ENCODE measurements at places on chromosomes 2 and 18. TPM values are rescaled to one million over a fixed set of nuclear protein-coding genes. Genes with fewer than 3 reads are reported as not detected.
A peak's percentile ranks its signal among the peaks of the same experiment; 100 is the strongest.

DNA sequence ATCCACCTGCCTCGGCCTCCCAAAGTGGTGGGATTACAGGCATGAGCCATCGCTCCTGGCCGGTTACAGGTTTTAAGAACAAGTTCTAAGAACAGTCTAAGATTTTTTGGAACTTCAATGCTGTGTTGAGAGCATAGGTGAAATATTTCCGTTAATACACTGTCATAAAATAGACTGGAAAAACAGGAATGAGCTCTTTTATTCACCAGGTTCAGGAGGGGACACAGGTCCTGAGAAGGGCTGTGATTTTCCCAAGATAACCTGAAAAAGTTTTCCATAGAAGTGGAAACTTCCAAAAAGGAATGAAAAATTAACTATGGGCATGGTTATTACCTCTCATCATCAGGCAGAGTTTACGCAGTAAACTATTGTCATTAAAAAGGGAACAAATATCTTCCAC lies 97.6 kb upstream of the TMEM178A start:
- DNase-seq, result peak; percentile 56

DNA sequence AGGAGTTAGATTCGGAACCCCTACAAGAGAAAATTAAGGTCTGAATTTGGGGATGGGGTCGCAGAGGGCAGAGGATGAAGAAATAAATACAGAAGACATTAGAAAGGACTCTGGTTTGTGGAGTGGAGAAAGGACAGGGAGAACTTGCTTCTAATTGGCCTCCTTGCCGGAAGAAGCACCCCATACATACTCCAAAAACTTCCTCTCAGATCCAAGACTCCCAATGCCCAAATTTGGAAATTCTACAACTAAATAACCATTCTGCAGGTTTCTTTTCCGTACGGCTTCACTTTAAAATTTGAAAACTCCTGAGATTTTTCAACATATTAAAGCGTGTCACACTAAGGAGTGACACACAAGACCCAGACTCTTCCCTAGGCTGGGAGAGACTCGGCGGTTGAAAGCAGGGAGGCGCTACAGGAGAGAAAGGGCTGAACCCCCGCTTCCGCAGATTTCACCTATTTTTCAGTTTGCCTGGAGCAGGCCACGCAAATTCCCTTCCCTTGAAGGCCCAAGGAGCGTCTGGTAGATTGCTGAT lies 478 bp downstream of the CLHC1 start:
- no peak for DNase-seq

GRCh38 chr18:59623456-59624368 lies 73.5 kb downstream of the CCBE1 start:
- DNase-seq, result peak; percentile 36

- DNase-seq, result no peak
Observed at GRCh38 chr2:18154259-18154658, 275.8 kb downstream of the KCNS3 start.

The TOGARAM2 gene
- 1.4 TPM for polyA plus RNA-seq

The RAB12 gene
- 37.7 TPM for polyA plus RNA-seq
